ENCODE measurements at places on chromosomes 2 and 18. TPM values are rescaled to one million over a fixed set of nuclear protein-coding genes. Genes with fewer than 3 reads are reported as not detected.

RAPH1 gene
- 67.8 TPM for total RNA-seq

EML4 gene
- total RNA-seq = 28.4 TPM

WNT6 gene
- total RNA-seq = not detected

CD226 gene
- 1.0 TPM for total RNA-seq

GALM gene
- 6.3 TPM for total RNA-seq

SCN3A gene
- 12.0 TPM for total RNA-seq
